ENCODE measurements at places on chromosomes 13 and 19.

GRCh38 chr19:29804493-29804892 lies 7.3 kb upstream of the CCNE1 start:
- no peak for DNase-seq

- DNase-seq: no peak
These were observed 96.5 kb downstream of the DHRS12 start for GRCh38 chr13:51707461-51707860.

DNA sequence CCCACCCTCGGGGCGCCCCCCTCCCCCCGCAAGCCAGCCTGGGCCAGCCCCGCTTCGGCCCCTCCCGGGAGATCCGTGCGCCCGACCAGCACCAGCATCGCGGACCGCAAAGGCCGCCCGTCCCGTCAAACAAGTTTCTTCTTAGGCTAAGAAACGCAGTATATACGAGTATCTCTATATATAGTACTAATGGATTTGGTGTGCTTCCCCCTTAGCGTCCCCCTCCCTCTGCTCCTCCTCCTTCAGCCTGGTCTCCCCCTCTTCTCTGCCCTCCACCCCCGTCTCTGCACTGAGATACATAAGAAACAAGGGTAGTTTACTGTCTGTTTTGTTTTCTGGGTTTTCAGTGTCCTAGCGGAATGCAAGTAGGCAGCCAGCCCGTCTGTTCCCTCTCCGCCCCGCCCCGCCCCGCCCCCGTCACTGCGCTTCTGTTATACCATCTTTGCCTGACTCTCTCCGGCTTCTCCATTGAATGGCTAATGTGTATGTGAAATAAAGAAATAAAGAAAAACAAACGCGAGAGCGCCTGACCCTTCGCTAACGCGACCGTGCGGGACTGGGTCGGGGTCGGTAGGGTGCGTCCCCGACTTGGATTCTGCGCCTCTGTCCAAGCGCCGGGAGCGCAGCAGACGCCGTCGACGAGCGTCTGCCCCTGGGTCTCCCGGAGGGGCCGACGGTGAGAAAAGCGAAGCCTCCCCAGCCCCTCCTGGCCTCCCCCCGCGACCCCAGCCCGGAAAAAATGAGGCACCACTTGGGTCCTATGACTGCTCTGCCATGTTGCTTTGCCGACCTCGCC lies 4.2 kb downstream of the LYL1 start:
- no peak for DNase-seq

DNA sequence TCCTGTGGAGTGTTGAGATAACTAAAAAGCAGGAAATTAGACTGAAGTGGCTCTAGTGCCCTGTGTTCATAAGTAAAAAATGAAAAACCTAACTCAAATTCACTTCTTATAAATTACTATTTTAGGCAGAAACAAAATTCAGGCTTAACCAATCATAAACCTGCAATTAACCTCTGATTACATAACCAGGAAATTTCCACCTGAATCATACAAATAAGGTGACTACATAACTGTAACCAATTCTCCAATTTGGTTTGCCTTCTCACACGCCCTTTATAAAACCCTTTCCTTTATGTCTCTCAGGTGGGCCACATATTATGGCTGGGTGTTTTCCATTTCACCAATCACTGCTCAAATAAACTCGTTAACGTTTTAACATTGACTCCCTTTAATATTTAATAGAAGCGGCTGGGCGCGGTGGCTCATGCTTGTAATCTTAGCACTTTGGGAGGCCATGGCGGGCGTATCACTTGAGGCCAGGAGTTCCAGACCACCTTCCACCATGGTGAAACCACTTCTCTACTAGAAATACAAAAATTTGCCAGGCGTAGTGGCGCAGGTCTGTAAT lies 22.9 kb upstream of the ZNF724 start:
- DNase-seq: no peak

DNA sequence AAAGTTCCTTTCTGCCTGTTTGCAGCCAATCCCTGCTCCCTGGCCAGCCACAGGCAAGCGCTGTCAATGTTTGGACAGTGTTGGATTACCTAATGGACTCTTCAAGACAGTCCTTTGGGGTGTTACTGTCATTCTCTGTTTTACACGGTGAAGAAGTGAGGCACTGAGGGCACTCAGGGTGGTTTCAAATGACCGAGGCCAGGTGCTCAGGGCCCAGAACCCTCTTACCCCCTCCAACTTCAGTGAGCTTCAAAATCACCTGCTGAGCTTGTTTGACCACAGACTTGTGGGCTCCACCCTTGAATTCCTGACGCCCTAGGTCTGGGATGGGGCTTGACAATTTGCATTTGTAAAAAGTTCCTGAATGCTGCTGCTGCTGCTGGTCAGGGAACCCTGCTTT lies 97.9 kb downstream of the GGACT start:
- DNase-seq: no peak

DNA sequence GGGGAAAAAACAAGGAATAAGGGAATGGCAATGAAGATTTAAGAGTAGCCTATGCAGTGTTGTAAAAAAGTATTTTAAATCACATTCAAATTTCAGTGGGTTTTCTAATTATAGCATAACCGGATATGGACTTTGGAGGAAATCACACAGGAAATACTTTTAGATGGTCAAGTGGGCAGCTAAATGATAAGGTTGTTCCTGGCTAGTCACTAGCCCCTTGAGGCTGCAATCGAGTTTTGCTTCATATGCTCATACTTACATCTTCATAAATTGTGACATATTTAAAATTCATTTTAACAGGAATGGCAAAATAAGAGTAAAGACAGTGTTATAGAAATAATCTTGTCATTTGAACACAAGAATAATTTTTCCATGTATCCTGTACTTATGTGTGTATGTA lies 88.9 kb downstream of the WDFY2 start:
- no peak for DNase-seq

- no peak for DNase-seq
These were observed 310.9 kb downstream of the TDRD3 start for GRCh38 chr13:60707878-60708277.

- DNase-seq: no peak
These were observed 39.9 kb downstream of the FOXO1 start for GRCh38 chr13:40626561-40626960.

GRCh38 chr13:48731001-48731658 lies 77.4 kb downstream of the CYSLTR2 start:
- no peak for DNase-seq

DNA sequence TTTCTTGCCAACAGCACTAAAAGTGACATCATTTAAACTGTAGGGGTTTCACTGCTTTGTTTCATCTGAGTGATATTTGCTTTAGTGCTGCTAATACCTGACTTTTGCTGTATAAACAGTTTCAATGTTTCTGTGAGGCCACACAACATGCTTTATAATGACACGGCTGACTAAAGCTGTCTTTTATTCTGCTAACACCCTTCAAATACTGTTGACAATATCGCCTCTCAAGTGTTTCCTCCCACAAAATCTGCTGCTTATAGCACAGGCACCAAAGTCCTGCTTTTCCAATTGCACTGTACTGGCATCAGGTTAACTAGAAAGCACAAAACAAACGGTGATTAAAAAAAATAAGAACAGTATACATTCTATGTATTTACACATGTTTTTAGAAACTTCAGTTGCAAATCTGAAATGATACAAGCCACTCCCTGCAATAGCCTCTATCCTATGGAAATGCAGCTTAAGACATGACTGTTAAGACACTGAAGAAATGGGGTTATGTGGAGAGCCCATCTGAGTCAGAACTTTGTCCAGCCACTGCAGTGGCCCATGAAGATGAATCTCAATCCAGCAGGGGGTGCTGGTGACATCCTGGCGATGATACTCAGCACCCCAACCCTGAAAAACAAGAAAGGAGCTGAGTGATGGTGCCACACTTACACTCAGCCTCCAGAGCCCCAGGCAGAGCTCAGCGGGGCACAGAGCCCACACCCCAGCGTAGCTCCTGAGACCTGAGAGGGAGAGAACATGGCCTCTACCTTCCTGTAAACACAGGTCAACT lies 29.4 kb downstream of the RFXAP start:
- no peak for DNase-seq

DNA sequence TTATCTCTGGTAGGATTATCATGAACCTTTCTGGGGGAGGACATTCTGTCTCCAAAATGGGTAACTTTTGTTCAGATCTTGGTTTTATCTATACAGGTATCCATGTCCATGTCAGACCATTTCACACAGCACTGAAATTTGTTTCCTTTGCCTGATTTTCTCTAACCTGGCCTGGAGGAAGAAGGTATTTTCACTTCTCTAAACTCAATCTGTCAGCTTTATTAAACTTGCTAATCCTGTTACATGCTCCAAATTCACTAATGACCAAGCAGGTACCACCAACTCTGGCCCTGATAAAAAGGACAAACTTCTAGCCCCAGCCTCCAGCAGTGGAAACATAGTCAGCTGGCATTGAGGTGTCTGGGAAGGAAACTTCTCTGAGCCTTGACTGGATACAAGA lies 234.4 kb downstream of the DNAJC15 start:
- no peak for DNase-seq

DNA sequence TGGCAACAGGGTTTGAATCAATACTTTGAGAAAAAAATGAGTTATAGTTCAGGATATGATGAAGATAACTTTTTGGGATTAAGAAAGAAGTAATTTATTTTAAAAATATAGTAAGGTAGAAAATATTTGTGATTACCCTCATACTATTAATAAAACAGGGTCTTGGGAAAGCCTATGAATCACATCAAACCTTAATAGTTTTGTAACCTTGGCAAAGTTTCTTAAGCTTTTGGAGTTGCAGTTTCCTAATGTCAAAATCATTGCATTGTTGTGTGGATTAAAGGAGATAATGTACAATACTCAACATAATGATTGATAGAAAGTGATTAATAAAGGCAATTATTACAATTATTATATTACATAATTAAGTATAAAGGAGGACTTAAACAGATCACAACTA lies 149.0 kb downstream of the LMO7 start:
- DNase-seq: no peak

GRCh38 chr19:47469719-47470118 lies 2.0 kb downstream of the SLC8A2 start:
- DNase-seq: no peak

GRCh38 chr13:112177450-112178288 lies 110.7 kb downstream of the SOX1 start:
- DNase-seq: no peak

- DNase-seq: no peak
These were observed 80.0 kb upstream of the PCDH20 start for GRCh38 chr13:61495648-61496047.

DNA sequence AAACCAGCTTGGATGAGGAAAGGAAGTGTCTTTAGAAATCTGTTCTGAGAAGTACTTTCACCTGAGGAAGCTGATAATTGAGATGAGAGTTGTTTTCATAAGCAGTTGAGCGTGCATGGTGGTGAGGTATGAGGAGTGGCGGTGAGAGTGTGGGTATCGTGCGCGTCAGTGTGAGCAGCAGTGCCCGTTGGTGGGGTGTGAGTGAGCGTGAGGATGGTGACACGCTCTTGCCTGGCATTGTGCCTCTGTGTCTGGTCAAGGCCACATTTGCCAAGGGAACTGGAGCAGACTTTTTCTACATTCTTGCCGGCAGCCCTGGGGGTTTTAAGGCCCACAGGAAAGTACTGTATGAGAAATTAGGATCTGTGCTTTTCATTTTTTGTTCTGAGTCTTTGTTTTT lies 36.5 kb upstream of the TEX29 start:
- DNase-seq: no peak

- no peak for DNase-seq
These were observed 736.9 kb upstream of the PCDH9 start for GRCh38 chr13:67967031-67967430.

DNA sequence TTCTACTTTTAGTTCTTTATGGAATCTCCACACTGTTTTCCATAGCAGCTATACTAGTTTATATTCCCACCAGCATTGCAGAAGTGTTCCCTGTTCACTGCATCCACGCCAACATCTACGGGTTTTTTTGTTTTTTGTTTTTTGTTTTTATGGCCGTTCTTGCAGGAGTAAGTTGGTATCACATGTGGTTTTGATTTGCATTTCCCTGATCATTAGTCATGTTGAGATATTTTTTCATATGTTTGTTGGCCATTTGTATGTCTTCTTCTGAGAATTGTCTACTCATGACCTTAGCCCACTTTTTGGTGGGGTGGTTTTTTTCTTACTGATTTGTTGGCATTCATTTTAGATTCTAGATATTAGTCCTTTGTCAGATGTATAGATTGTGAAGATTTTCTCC lies 89.7 kb downstream of the FRY start:
- DNase-seq: no peak

GRCh38 chr19:50286443-50286842 lies 42.7 kb downstream of the KCNC3 start:
- no peak for DNase-seq

- DNase-seq: no peak
These were observed 436.7 kb upstream of the ZNF507 start for GRCh38 chr19:31908496-31909225.
